A673 (cell line): ENCODE measurements at places on chromosomes 16 and 17. TPM values are rescaled to one million over a fixed set of nuclear protein-coding genes. Genes with fewer than 3 reads are reported as not detected.

- DNase-seq: no peak
These were observed 583 bp upstream of the COX6A2 start for GRCh38 chr16:31428638-31429247.

LLGL2 gene
- total RNA-seq: 10.8 and 14.4 TPM in 2 replicates

DNA sequence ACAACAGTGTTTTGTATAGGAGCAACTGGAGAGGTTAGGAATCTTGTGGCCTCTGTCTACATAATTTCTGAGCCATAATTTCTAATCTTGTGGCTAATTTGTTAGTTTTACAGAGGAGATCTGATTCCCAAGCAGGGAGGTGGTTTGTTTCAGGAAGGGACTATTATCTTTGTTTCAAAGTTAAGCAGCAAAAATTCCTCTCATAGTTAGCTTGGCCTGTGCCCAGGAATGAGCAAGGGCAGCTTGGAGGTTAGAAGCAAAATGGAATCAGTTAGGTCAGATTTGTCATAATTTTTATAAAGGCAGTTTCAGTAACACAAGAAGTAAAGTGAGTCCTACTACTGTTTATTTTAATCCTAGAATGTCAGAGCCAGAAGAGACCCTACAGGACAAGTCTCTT is 2.0 kb upstream of the RDM1 start:
- no peak for DNase-seq

TNP2 gene
- total RNA-seq: not detected in 2 replicates

- no peak for DNase-seq
These were observed 28.2 kb upstream of the CCL1 start for GRCh38 chr17:34391241-34391640.

GRCh38 chr16:66568355-66568754 is 2.1 kb downstream of the CMTM1 start:
- no peak for DNase-seq

KRTAP4-6 gene
- not detected in 2 replicates for total RNA-seq

KANSL1 gene
- 64.9 and 77.6 TPM in 2 replicates for total RNA-seq

SLFN12 gene
- total RNA-seq: 8.1 and 13.2 TPM in 2 replicates
